Neural progenitor cell (in vitro differentiated cells): ENCODE measurements at places on chromosomes 1 and 21.

- no peak for DNase-seq
These were observed 40.1 kb downstream of the CD2 start for GRCh38 chr1:116794371-116794770.

- DNase-seq = no peak
These were observed 20.3 kb upstream of the TAL1 start for GRCh38 chr1:47252369-47252768.

DNA sequence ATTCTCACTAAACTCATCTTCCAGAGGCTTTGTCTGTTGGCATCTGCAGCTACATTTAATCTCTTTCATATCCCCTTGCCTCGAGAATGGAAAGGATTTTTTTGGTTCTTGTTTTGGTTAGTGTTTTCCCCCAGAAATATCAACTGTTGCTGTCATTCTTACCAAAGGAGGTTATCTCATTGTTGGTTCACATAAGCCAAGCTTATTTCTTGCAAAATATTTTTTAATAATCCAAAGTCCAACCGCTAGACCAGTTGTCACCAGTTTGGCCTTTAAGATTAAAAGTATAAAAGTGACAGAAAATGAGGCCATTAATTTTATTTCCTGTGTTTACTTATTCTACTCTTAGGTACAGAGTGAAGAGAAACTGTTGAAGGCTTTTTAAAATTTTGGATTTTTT is 66.5 kb upstream of the PROX1 start:
- no peak for DNase-seq

DNA sequence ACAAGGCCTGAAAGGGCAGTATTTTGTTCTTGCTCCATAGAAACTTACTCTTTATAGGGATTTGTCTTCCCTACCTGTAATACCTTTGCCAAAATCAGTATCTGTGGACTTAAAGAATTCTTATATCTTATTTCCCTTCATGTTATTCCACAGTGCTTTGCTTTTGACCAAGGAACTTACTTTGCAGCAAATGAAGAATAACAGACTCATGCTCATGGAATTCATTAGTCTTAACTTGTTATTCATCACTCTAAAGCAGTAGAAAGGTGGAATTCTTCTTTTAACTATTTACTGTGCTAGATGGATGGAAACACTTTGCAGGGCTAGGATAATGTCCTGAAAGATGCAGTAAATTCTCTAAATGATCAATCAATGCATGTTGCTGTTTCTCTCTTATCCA is 45.9 kb downstream of the DUSP10 start:
- no peak for DNase-seq

- DNase-seq = no peak
These were observed 21.6 kb downstream of the ARMH1 start for GRCh38 chr1:44696101-44696500.
